ENCODE measurements at places on chromosomes 1 and 21.

DNA sequence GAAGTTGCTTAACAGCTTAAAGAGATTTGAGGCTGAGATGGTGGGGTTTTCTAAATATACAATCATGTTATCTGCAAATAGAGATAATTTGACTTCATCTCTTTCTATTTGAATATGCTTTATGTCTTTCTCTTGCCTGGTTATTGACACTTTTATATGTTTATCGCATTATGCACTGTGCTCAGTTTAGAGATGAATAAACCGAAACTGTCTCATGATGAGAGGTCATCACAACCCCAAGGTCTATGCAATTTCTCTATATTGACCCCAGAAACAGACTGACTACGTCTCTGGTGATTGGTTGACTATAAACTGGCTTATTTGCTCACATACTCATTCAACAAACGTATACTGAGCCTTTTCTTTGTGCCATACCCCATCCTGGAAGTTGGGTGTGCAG is 117.9 kb upstream of the NRIP1 start:
- no peak for DNase-seq

- no peak for DNase-seq
Measured at GRCh38 chr1:183002797-183003196, 20.4 kb upstream of the LAMC1 start.

DNA sequence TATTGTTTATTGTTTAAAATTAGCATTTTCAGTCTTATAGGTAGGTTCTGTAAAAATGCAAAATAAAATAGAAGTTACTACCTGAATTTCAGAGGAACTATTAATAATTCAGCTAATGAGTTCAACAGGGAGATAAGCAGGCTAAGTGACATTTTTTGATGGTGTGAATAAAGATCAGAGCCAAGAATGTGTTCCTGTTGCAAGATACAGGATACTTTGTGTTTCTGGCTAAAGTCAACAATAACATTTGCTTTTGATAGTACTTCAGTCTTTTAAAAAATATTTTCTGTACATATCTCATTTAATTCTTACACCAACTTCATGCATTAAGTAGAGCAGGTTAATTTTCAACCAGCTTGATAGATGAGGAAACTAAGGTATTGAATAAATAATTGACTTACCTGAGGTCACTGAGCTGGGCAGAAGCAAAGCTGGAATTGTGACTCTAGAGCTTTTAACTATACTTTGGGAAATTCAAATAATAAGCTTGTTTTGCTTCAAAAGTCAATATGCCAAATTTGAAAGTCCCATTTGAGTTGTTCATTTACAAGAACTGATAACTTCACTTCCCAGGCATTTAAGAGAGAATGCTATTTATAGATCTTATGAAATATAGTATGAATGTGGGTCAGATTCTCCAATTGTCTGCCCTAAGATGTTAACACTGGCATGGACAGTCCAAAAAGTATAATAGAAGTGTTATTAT is 6.0 kb downstream of the GORAB start:
- DNase-seq = no peak

DNA sequence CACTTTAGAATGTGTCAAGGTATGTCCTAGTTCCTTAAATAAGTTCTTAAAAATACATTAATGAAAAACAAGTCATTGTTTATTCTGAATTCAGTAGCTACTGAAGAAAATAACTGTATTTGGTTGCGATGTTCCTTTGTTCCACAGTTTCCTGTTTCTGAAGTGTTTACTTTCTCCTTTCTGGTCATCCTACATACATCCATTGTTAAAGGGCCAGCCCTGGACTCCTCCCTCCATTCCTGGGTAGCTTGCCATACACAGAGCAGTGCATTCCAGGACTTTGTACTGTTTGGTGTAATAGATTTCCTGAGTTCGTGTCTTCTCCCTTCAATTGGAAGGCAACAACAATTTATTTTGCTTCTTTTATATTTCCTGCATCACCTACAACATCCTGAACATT is 845.4 kb upstream of the CXADR start:
- DNase-seq = no peak

- DNase-seq = peak; percentile 44
Measured at GRCh38 chr1:160607011-160607671, 27.8 kb upstream of the CD84 start.

- peak; percentile 76 for DNase-seq
Measured at GRCh38 chr1:184051485-184052193, at the start of gene TSEN15. Gene TSEN15 (plus strand): TSS chr1:184051730. CDS start chr1:184051756, 26 bp downstream.
